Large intestine (tissue), 12 donors: ENCODE measurements at places on chromosomes 16 and 17.

DNA sequence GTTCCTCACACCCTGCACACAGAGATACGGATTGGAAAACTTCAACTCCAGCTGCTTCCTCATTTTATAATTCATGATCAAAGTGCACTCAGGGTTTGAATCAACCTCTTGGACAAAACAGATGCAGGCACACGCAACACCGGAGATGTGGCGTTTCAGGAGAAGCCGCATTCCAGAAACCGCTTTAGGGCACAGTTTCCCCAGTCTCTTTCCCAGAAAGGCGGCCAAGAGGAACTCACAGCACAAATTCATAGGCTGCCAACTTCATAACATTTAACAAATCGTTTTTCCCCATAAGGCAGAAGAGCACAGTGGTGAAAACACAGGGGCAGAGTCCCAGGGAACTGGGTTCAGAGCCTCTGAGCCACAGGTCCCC is 8.4 kb downstream of the MTHFSD start:
- no peak for DNase-seq

DNA sequence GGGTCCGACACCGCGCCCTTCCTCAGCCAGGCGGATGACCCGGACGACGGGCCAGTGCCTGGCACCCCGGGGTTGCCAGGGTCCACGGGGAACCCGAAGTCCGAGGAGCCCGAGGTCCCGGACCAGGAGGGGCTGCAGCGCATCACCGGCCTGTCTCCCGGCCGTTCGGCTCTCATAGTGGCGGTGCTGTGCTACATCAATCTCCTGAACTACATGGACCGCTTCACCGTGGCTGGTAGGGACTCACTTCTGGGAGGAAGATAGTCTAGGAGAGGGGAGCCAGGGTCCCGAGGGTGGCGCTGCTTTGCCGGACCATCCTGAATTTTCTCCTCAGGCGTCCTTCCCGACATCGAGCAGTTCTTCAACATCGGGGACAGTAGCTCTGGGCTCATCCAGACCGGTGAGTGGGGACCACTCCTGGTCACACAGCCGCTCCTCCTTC is 601 bp downstream of the SPNS1 start:
- no peak for DNase-seq

- DNase-seq, result no peak
Observed at GRCh38 chr16:67017421-67017750, 11.6 kb upstream of the CBFB start.

- DNase-seq, result no peak
Observed at GRCh38 chr16:67013233-67013822, 15.6 kb upstream of the CBFB start.

DNA sequence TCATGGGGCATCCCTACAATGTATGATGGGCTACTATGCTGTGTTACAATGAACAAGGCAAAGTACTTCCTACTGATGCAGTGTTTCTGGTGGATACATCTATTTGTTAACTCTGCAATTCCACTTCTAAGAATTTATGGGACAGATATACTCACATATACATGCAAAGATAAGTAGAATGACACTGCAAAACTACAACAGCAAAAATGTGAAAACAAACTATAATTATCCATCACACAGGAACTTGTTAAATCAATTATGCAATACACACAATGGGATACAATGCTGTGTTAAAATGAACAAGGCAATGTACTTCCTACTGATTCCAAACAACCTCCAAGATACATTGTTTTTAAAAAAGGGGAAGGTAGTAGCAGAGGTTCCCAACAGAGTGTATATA is 3.2 kb downstream of the DDX52 start:
- no peak for DNase-seq
